ENCODE measurements at places on chromosomes 2 and 18. TPM values are rescaled to one million over a fixed set of nuclear protein-coding genes. Genes with fewer than 3 reads are reported as not detected.

Gene FAP
- total RNA-seq: 20.7 TPM

Gene CPLX4
- total RNA-seq: not detected

Gene SLC4A3
- total RNA-seq: 11.7 TPM

Gene MRPL30
- total RNA-seq: 42.2 TPM

Gene CCT7
- 333 TPM for total RNA-seq

Gene SMC6
- 21.6 TPM for total RNA-seq

Gene VPS4B
- 45.8 TPM for total RNA-seq

Gene RAB6C
- not detected for total RNA-seq

Gene KHK
- 1.7 TPM for total RNA-seq

Gene LAPTM4A
- 76.1 TPM for total RNA-seq

Gene LRP1B
- under 0.01 TPM for total RNA-seq

Gene PLB1
- total RNA-seq: 1.4 TPM

Gene IL1R1
- 4.7 TPM for total RNA-seq

Gene IL36A
- total RNA-seq: not detected

Gene MERTK
- total RNA-seq: not detected

Gene ADNP2
- total RNA-seq: 17.3 TPM

Gene SLC16A14
- total RNA-seq: 0.34 TPM

Gene MSTN
- total RNA-seq: not detected

Gene ACTG2
- total RNA-seq: 0.15 TPM

Gene ADAM23
- total RNA-seq: 5.1 TPM

Gene MAP2
- total RNA-seq: 5.5 TPM

Gene SERPINB13
- 8.0 TPM for total RNA-seq

Gene ANKRD62
- total RNA-seq: not detected

Gene NLRC4
- total RNA-seq: not detected

Gene SP5
- total RNA-seq: not detected

Gene DCC
- not detected for total RNA-seq

Gene G6PC2
- total RNA-seq: not detected

Gene TIA1
- total RNA-seq: 23.8 TPM

Gene CYRIA
- 0.30 TPM for total RNA-seq

Gene BCL2L11
- 1.1 TPM for total RNA-seq

Gene CDK15
- total RNA-seq: 0.16 TPM

Gene TMEM198
- total RNA-seq: 0.47 TPM

Gene APLF
- 2.2 TPM for total RNA-seq

Gene PKDCC
- total RNA-seq: not detected

Gene IL1B
- total RNA-seq: 298 TPM

Gene NPPC
- total RNA-seq: not detected

Gene RGPD6
- 1.5 TPM for total RNA-seq

Gene IMPA2
- 55.3 TPM for total RNA-seq

Gene HOXD3
- total RNA-seq: not detected

Gene FHOD3
- total RNA-seq: 7.5 TPM

Gene DAPL1
- total RNA-seq: 6.3 TPM

Gene TMEM200C
- not detected for total RNA-seq

Gene GALR1
- total RNA-seq: not detected

Gene RAB6D
- not detected for total RNA-seq

Gene PDE1A
- not detected for total RNA-seq

Gene TEKT4
- not detected for total RNA-seq

Gene CNTNAP5
- total RNA-seq: not detected

Gene DSG3
- 72.8 TPM for total RNA-seq

Gene MEP1B
- total RNA-seq: not detected

Gene VAMP8
- 99.9 TPM for total RNA-seq

Gene POTEI
- total RNA-seq: not detected

Gene SMAD2
- 67.3 TPM for total RNA-seq

Gene WDFY1
- 41.1 TPM for total RNA-seq

Data from hair follicular keratinocyte (primary cell).